ENCODE measurements at places on chromosomes 7 and 10. TPM values are rescaled to one million over a fixed set of nuclear protein-coding genes. Genes with fewer than 3 reads are reported as not detected.

The FAM170B gene
- not detected for total RNA-seq

The HGF gene
- 2.3 TPM for total RNA-seq

The PAXIP1 gene
- total RNA-seq = 5.8 TPM

The LMOD2 gene
- total RNA-seq = 888 TPM
